ENCODE measurements at places on chromosomes 11 and 22. TPM values are rescaled to one million over a fixed set of nuclear protein-coding genes. Genes with fewer than 3 reads are reported as not detected.
A peak's percentile ranks its signal among the peaks of the same experiment; 100 is the strongest.

RBMXL2 gene
- not detected for total RNA-seq

SYCE3 gene
- total RNA-seq: not detected

MAPK8IP1 gene
- total RNA-seq: 12.3 TPM

OR52N4 gene
- total RNA-seq: not detected

RAG2 gene
- not detected for total RNA-seq

TMEM86A gene
- 5.0 TPM for total RNA-seq

TMEM191C gene
- total RNA-seq: 1.3 TPM

DNA sequence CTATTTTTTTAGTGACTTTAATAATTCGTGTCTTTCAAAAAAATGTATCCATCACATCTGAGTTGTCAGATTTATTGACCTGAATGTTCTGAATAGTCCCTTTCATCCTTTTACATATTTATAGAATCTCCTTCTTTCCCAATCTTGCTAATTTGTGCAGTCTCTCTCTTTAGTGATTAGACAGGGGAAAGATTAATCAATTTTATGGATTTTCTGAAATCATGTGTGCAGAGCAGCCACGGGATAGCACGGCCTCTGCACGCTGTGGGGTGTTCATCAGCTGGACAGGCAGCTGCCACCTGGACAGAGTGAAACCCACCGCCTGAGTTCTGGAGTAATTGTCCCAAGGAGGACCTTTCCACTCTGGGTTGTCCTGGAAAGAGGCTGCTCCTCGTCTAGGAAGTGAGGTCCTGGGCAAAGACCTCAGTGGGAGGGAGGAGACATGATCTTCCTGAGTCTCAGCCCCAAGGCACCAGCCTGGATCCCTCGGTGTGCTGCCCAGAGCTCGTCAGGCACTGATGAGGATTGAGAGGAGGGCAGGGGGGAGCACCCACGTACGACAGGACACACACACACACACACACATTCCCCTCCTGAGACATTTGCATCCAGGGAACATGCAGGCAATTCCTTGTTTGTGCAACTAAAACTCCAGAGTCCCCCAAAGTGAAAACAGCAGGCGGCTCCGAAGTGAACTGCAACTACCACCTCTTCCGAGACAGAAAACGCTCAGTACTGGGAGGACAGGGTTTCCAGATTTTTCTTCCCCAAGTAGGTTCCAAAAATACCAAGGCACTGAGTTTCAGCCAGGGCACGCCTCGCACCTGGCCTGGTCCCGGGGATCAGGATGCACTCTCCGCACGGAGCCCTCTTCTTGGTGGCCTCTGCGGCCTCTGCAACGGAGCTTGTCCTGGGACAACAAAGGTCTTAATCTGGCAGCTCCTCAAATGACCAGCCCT, 22.5 kb upstream of the KRTAP5-6 start:
- no peak for DNase-seq

- peak; percentile 43 for DNase-seq
Measured at GRCh38 chr11:2523821-2524391, 79.1 kb downstream of the KCNQ1 start.

DNA sequence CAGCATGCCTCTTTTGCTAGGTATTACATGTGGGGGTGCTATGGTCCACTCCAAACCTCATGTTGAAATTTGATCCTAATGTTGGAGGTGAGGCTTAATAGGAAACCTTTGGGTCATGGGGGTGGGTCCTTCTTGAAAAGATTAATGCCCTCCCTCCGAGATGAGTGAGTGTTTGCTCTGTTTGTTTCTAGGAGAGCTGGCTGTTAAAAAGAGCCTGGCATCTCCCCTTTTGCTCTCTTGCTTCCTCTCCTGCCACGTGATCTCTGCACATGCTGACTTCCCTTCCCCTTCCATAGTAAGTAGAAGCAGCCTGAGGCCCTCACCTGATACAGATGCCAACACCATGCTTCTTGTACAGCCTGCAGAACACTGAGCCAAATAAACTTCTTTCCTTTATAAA, 104.5 kb downstream of the FAT3 start:
- no peak for DNase-seq

GRCh38 chr11:113179181-113179704, 135.1 kb upstream of the TTC12 start:
- no peak for DNase-seq

GRCh38 chr11:107203656-107204055, 185.4 kb upstream of the GUCY1A2 start:
- DNase-seq: no peak

DNA sequence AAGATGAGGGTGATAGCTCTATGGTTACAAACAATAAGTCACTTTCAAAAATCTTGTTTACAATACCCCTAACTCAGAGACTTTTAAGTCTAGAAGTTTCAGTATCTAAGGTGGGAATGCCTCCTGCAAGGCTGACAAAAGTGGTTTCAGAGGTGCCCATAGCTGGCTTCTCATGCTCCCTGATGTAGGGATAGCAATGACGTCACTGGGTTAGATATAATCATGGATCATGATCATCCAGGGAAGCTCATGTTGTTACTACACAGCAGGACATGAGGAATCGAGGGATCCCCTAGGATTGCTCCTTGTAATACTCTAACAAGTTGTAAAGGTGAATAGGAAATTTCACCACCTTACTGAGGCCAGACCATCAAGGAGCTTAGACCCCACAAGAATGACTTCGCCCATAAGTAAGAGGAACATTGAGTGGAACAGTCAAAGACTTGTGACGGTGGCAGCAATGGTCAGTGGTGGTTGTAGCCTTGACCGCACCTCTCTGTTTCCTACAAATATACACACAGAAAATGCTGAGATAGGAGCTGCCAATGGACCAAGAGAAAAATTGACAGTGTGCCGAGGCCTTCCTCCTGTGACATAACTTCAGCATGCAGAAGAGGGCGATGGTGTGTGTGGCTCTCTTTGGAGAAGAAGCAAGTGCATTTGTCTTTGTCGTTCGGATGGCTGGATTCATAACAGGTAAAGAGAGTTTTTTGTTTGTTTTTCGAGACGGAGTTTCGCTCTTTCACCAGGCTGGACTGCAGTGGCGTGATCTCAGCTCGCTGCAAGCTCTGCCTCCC, 15.6 kb downstream of the APOL4 start:
- DNase-seq: no peak

DNA sequence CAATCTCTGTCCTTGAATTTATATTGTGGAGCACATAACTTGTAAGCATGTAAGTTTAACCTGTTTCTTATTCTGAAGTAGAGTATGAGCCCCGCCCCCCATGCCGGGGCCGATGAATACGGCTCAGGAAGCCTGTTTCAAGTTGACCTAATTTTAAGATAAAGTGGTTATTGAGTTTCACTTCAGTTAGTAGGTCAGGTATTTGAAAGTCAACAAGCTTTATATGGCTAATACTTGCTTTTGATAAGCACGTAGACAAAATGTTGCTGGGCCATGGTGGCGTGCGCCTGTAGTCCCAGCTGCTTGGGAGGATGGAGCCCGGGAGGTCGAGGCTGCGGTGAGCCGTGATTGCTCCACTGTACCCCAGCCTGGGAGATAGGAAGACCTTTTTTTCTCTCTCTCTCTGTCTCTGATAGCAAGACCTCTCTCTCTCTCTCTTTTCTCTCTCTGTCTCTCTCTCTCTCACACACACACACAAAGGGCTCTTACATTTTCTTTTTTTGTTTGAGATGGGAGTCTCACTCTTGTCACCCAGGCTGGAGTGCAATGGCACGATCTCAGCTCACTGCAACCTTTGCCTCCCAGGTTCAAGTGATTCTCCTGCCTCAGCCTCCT, 14.4 kb downstream of the YWHAH start:
- no peak for DNase-seq

DNA sequence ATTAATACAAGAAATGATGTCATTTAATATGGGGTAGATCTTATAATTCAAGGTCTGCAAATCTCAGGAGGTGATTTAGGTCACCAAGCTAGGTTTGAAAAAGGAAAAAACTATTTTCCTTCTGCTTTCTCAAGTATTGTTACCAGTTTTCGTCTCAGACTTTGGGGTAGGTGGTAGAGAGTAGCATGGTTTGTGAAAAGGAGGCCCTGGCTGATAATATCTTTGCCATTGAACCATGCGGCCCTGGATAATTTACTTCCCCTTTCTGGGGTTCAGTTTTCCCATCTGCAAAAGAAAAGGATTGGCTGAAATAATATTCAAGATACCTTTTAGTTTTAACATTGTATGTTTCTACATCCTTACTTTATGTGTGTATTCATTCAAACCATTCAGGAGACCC, 92.1 kb downstream of the WNT11 start:
- DNase-seq: no peak

- DNase-seq: no peak
Measured at GRCh38 chr11:19666951-19667350, 45.7 kb upstream of the NAV2 start.
